ENCODE measurements at places on chromosomes 4 and X. TPM values are rescaled to one million over a fixed set of nuclear protein-coding genes. Genes with fewer than 3 reads are reported as not detected.

Gene PDCL2
- not detected for total RNA-seq

DNA sequence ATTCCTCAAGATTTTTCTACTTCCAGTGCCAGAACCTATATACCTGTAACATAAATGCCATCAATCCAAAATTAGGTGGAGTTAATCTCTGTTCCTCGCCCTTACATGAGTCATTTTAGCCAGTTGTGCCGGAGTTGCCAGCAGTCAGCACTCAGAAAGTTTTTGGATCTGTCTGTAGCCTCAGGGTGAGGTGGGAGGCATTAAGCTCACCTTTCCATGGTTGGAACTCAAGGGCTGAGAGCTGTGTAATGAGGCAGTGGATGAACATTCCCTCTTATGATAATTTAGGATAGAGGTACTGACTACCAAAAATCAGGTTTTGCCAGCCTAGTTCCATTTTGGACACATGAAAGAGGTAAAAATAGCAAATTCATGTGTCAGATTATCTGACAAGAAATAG, 1553.1 kb upstream of the ADGRL3 start:
- DNase-seq, result no peak

GRCh38 chrX:21691512-21692018, 33.4 kb upstream of the KLHL34 start:
- DNase-seq, result no peak

Gene EFHC2
- 6.1 TPM for total RNA-seq

- no peak for DNase-seq
Measured at GRCh38 chr4:107823870-107824349, 822 bp upstream of the SGMS2 start.

Gene QRFPR
- 0.42 TPM for total RNA-seq

Gene CT45A5
- total RNA-seq, result not detected

DNA sequence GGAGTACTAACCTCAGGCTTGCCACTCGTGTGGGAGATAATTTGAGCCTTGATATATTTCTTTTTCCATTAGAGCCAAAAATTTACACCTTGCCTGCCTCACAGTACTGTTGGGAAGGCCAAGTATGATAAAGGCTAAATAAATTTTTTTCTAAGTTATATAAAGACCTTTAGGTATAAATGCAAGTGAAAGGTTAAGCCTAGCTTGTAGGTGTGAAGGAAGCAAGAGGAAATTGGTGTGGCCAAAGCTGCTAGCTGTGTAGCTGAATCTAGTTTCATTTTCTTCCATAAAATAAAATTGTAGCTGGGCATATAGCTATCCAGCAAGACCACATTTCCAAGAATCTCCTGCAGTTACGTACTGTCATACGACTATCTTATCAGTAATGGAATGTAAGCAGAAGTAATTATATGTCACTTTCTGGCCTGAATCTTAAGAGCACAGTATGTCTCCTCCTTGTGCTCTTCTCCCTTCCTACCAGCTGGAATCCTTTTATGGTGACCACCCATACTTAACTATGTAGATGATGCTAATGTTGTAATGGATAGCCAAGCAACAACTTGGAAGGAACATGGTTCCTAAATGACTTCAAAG, 14.3 kb upstream of the GABRE start:
- no peak for DNase-seq

GRCh38 chr4:73725985-73726384, 14.4 kb upstream of the CXCL8 start:
- no peak for DNase-seq

DNA sequence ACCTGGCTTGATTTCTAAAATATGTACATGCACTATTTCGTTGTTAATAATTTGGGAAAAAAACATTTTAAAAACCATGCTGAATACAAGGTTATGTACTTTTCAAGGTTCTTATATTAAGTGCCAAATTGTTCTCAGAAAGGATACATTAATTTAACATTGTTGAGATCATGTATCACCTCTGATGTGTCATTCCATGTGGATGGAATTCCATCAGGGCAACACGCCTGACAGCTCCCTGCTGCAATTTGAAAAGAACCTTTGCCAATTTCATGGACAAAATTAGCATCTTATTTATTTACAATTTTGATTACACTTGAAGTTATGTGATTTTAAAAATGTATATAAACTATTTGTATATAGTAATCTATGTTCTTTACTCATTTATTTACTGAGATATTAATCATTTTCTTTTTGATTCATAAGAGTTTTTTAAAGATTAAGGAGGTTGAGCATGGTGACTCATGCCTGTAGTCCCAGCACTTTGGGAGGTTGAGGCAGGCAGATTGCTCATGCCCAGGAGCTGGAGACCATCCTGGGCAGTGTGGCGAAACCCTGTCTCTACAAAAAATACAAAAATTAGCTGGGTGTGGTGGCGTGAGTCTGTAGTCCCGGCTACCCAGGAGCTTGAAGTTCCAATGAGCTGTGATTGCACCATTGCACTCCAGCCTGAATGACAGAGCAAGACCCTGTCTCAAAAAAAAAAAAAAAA, 142.8 kb downstream of the ENPP6 start:
- DNase-seq, result no peak

DNA sequence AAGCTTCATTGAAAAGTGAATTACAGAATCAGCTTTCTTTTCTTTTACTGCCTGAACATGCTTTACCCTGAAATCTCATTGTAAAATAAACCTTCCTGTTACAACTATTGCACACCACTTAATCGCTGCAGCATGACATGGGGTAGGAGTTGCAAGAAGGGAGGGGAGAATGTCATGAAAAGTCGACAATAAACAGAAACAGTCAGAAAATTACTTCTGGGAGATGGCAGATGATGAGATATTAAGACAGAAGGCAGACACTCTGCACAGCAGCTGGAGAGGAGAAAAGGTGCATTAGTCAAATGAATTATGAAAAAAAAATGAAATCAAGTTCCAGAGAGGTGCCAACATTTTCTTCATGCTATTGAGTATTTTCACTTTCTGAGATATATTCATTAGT, 287.7 kb downstream of the PCDH7 start:
- no peak for DNase-seq

GRCh38 chr4:81460191-81460701, 11.5 kb downstream of the RASGEF1B start:
- no peak for DNase-seq

Gene CPZ
- 86.5 TPM for total RNA-seq

DNA sequence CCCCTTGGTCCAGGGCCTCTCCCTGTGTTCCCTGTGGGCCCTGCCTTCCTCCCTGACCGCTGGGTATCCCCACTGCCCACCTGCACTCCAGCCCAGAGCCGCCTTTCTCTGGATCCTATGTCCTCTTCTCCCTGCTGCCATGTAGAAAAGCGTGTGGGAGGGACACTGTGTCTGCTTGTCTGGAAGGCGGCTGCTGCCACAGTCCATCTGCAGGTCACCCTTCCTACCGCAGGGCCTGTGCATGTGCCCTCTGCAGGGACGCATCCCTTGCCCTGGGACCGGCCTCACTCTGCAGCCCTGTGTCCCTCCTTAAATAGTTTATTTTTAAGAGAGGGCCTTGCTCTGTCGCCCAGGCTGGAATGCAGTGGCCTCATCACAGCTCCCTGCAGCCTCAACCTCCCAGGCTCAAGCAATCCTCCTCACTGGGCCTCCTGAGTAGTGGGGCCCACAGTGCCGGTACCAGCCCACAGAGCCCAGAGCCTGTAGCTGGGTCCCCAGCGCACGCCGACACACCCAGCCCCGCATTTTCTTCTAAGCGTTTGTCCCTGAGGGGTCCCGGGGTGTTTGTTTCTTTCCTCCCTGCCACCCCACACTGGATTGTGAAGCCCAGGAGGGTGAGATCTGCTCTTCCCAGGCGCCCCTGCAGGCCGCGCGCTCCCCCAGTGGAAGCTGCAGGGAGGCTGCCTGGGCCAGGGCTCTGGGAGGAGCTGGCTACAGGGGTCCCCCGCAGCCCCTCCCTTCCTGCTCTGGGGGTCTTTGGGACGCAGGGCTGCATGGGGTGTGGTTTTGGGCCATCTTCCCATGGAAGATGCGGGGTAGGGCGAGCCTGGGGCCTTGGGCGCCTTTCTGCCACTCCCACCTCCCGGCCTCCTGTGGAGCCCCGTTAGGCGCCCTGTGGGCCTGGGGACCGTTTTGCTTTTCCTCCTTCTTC, 12.8 kb upstream of the NAT8L start:
- no peak for DNase-seq

DNA sequence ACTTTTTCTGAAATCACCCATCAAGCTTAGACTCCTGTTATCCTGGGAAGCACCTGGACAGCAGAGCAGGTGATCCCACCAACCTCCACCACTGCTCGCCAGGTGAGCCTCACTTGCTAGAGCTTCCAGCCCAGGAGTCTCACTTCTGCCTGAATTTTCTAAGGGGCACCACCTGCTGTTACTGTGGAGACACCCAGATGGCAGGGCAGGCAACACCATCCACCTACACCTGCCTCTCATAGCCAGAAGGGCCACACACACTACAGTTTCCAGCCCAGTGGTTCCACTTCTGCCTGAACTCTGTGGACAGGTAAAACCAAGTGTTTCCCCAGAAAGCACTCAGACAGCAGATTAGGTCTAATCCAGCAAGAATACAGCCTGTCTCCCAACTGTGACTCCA, 262.0 kb downstream of the ARAP2 start:
- no peak for DNase-seq

GRCh38 chr4:147847751-147848590, 116.1 kb downstream of the ARHGAP10 start:
- DNase-seq, result no peak

DNA sequence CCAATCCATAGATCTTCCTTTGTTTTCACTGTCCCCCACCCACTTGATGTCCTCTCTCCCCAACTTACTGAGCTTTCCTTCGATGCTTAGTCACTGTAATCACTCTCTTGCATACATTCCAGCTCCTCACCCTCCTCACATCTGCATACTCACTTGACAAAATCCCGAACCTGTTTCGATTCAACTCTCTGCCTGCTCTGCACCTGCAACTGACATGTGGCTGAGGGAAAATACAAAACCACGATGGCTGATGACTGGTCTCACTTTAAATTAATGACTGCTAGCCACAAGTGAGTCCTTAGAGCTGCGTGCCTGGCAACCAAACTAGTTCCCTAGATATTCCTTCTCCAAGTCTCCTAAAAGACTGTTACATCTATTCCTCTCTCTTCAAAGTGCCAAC, 70.4 kb upstream of the FHL1 start:
- DNase-seq, result no peak

DNA sequence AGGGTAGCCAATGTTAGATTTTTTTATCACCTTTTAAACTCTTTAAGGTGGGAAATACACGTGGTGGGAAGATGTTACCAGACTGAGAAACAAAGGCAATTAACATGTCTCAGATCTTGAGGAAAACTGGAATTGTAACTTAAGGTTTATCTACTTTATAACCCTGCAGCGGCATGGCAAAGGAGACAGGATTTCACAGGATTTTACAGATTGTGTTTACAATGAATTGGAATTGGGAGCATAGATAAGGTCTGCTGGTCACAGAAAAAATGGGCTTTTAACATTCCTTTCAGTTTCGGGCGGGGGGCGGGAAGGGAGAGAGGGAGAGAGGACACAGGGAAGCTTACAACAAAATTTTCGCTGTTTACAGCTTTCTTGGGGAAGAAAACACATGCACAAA, 467.5 kb upstream of the CT83 start:
- DNase-seq, result no peak

- DNase-seq, result no peak
Measured at GRCh38 chr4:1329408-1330371, 17.3 kb upstream of the UVSSA start.

All from urinary bladder (tissue), 4 donors.